Panc1 (cell line): ENCODE measurements at places on chromosomes 1 and 21.
A peak's percentile ranks its signal among the peaks of the same experiment; 100 is the strongest.

GRCh38 chr1:147169840-147170674 lies 2.2 kb downstream of the PRKAB2 start:
- H3K27me3 ChIP-seq = no peaks in the 10 kb centered on the region
- DNase-seq = no peak
- peaks cover 2% of the 10 kb centered on the region for H3K36me3 ChIP-seq
- peaks cover 14% of the 10 kb centered on the region for H3K4me1 ChIP-seq

DNA sequence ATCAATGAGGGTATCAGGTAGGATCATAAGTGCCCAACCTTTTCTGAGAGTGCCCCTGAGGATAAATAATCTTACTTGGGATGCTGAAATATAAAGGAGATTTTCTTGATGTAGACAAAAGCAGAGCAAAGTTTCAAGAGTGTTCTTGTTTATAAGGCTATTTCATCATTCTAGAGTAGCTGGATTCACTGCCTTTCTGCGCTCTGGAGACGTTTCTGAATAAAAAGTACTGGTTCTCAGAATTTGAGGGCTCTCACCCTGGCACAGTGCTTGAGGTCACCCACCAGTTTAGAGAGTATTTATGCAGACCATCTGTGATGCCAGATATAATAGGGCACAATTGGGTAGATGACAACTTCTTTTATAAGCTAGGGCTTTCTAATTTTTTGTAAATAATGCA lies 103.3 kb downstream of the GDAP2 start:
- no peaks in the 10 kb centered on the region for H3K4me1 ChIP-seq
- no peak overlapping the region for H3K4me3 ChIP-seq
- H3K36me3 ChIP-seq = no peaks in the 10 kb centered on the region
- H3K27ac ChIP-seq = no peak overlapping the region

DNA sequence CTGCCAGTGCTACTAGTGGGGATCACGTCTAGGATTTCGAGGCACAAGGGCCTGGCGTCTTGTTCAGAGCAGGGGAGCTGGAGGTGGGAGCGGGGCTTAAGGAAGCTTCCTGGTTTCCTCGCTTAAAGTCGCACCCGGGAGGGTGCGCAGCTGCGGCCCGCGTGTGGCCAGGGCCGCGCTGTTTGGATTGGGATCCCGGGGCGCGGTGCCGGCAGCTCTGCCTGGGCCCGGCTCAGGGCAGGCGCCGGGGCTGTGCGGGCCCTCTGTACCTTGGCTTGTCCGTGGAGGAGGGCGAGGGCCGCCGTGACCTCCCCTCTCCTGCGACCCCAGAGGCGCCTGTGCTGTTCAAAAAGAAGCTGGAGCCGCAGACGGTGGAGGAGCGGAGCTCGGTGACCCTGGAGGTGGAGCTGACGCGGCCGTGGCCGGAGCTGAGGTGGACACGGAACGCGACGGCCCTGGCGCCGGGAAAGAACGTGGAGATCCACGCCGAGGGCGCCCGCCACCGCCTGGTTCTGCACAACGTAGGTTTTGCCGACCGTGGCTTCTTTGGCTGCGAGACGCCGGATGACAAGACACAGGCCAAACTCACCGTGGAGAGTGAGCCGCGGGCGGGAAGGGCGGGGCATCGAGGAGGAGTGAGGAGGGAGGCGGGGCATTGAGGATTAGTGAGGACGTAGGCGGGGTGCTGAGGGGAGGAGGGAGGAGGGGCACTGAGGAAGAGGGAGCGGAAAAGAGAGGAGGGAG lies 67.8 kb downstream of the OBSCN start:
- no peaks in the 10 kb centered on the region for H3K27me3 ChIP-seq
- no peak for DNase-seq
- no peaks in the 10 kb centered on the region for H3K36me3 ChIP-seq
- peak overlapping the region; percentile 43 for H3K4me3 ChIP-seq
- H3K27ac ChIP-seq = no peak overlapping the region

- H3K36me3 ChIP-seq = no peaks in the 10 kb centered on the region
- H3K4me3 ChIP-seq = no peak overlapping the region
- H3K4me1 ChIP-seq = no peaks in the 10 kb centered on the region
Observed at GRCh38 chr21:25215698-25216384, 391.4 kb downstream of the MRPL39 start.

GRCh38 chr1:17236779-17237560 lies 11.9 kb upstream of the PADI3 start:
- no peaks in the 10 kb centered on the region for H3K27me3 ChIP-seq
- H3K27ac ChIP-seq = peak overlapping the region; percentile 96
- H3K4me3 ChIP-seq = no peak overlapping the region
- H3K36me3 ChIP-seq = no peaks in the 10 kb centered on the region
- peaks cover 64% of the 10 kb centered on the region for H3K4me1 ChIP-seq
- peak; percentile 87 for DNase-seq
